ENCODE measurements at places on chromosomes 6 and 20.

- no peak for DNase-seq
Measured at GRCh38 chr20:10842116-10842515, 168.3 kb upstream of the JAG1 start.

- no peak for DNase-seq
Measured at GRCh38 chr6:8082954-8083858, 19.0 kb upstream of the BLOC1S5 start.

DNA sequence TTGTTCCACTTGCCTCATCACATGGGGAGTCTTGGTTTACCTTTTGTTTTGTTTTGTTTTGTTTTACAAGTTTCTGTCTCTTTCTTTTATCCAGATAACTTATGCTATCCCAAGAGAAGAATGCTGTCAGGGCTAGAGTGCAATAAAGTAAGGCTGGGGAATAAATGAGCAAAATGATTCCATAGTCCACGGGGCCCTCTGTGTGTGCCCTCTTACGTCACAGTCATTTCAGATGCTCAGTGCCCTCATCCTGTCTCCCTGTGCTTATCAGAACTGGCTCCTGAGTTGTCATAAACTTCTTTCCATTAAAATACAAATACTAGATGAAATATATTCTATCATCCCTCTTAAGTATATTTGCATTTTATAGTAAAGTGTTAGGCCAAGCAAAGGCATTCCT is 30.8 kb upstream of the ENPP1 start:
- DNase-seq: no peak

DNA sequence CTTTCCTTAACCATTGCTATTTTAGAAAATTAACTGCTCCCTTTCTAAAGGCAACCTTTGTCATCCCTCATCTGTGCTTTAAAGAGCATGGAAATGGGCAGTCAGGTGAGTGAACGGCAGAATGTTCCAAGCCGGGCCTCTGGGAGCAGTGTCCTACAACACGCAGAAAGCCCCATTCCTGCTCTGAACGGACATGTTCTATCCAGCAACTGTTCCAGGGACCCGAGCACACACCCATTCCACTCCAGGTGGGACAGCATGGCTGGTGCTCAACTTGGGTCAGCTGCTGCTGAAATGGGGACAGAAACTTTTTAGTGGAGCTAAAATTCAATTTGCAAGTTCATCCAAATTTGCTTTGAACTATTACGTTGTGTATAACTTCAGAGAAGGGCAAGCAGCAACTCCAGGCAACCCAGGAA is 26.7 kb downstream of the DIDO1 start:
- no peak for DNase-seq

DNA sequence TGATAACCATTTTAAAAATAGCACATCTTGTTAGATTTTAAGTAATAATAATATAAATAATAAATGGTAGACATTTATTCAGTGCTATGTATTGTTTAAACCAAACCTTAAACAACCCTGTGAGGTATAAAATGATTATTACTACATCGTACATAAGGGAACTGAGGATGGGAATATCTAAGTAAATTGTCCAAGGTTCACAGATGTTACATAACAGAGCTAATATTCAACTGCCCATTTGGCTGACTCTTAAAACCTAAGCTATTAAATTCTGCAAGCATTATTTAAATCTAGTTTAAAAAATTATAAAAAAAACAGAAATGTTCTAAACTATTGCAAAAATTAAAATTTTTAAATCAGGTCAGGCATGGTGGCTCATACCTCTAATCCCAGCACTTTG is 175.1 kb downstream of the COL19A1 start:
- DNase-seq: no peak
